ENCODE measurements at places on chromosomes 4 and X.

DNA sequence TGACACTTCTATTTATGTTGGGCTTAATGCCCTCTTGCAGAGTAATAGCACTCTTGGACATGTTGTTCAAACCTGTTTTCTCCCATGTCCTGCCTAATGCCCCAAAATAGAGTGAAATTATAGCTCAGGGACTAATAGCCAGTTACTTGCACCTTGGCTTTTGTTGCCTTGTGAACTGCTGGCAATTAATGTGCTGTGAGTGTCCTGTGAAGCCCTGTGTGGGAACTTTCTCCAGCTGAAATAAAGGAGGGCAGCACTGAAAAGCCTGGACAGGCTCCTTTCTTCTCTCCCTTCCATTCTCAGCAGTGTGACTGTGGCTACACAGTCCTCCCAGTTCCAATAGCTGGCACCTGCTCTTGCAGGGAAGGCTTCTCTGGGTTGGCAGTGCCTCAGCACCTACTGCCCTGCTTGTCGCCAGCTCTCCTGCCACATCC is 72.4 kb downstream of the DCLK2 start:
- DNase-seq, result no peak

DNA sequence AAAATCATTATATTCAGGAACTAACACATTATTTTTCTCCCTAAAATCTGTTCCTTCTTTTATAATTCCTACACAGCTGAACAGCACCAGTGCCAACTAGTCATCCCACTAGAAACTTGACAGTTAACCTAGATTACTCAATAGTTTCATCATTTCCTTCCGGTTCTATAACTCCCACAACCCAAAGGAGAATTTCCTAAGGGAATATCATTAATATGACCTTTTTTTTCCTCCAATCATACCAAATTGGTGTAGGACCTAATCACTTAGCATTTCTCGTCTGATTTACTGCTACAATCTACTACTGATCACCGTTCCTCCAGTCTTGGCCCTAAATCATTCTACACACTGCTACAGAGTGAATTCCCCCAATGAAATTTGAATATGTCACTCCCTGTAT is 45.9 kb downstream of the WDFY3 start:
- DNase-seq, result no peak

DNA sequence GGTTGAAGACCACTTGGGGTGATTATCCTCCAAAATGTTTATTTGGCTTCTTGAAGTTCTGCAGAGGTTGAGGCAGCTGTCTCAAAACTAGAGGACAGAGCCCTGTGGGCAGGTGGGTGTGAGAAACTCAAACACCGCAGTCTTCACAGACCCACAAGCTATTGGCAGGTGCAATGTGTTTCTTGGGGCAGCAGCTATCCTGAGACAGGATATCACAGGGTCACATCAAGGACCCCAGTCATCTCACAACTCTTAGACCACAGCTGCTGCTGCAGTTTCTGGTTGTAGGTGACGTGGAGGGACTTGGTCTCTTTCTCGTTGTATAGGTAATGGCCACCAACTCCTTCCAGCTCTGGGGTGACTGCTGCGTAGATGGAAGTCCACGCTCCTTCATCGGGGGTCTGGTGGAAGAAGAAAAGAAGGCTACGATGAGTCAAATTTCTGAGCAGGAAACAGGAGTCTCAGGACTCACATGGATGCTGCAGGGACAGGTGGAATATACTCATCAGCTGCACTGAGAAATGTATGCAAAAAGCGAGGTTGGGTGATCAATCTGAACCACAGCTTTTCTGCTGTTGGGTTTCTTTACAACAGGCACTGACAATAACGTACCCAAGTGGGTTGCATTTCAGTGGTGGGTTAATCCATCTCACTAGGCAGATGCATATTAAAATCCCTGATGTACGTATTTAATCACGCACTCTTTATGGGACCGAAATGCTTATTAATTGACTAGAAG is 279.8 kb downstream of the DHRSX start:
- DNase-seq, result no peak

- DNase-seq, result no peak
Measured at GRCh38 chr4:81783558-81783957, 311.9 kb upstream of the RASGEF1B start.

- no peak for DNase-seq
Measured at GRCh38 chr4:153933915-153934687, 145.2 kb upstream of the SFRP2 start.

GRCh38 chr4:11313157-11313943 is 115.3 kb downstream of the HS3ST1 start:
- no peak for DNase-seq

- DNase-seq, result no peak
Measured at GRCh38 chr4:184792950-184793555, 32.7 kb downstream of the ACSL1 start.

DNA sequence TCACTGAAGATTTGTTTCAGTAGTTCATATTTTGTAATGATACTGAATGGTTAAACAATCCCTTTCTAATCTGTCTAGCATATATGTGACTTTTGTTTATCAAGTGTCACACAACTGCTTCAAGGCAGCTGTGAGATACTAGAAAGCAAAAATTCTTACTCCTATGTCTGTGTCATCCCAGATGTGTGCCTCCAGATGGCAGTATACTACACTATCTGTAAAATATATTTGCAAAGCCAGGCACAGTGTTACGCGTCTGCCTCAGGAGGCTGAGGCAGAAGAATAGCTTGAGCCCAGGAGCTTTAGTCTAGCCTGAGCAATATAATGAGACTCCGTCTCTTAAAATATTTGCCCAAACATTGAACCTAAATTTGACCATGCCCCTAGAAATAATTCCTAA is 4.0 kb downstream of the NUDT10 start:
- DNase-seq, result peak; percentile 16

DNA sequence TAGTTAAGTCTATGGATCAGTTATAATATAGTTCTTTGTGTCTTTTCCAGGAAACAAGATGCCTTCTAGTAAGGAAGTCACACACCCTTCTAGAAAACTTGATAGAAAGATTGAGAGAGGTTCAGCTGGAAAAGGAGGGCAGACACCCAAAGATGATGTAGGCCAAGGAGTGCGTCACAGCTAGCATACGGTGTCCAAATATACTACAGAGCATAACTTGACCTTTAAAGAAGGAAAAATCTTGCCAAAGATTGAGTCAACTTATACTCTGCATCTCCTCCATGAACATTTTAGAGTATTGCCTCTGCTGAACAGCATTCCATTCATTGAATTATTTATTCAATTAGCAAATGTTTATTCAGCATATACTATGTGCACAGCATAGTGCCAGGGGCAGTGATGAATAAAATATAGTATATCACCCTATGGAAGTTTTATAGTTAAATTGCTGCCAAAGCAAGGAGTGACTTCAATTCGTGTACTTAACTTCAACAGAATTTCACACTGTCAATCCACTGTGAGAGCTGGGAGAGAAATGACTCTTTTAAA is 51.9 kb upstream of the SLC6A14 start:
- DNase-seq, result no peak

DNA sequence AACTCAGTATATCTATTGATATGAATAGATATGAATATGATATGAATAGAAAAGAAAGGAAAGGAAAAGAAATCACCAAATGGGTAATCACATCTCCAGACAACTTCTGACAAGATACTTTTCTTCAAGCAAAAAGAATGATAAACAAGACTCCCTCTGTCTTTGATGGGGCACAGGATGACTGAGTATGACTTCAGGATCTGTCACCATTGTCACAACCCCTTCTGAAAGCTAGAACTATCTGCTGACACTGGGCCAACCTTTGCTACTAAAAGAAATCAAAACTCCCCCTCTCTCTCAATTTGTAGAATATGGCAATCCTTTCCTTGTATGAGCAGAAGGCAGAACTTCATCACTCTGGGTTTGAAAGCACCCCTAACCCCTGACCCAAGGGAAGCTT is 267.2 kb upstream of the RASGEF1B start:
- no peak for DNase-seq

- no peak for DNase-seq
Measured at GRCh38 chr4:141124224-141124623, 9.0 kb downstream of the RNF150 start.

DNA sequence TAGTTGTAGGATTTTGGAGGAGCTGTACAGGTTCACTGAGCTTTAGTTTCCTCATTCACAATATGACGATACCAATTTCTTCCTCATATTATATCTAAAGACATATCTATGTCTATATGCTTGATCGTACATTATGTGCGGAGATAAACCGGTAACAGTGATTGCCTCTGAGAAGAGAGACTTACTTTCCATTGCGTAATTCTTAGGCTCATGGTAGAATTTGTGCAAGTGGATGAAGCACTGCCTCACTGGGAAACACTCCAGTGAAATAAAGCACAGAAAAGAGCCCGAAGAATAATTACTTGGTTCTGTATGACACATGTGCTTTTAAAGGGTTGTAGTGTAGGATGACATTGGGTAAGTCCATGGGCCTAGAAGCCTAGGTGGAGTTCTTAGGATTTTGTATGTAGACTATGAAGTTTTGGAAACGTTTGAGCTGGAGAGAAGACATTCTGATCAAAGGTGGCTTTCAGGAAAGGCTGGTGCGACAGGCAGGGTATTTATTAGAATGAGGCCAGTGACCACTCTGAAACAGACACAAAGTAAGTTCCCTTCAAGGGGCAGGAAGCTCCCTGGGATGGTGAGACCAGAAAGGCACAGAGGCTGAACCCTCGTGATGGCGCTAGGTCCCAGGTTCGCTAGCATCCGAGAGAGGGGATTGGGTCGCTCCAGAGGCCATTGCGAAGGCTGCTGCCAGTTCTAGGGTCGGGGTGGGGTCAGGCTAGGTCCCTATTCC is 649 bp upstream of the VBP1 start:
- no peak for DNase-seq

DNA sequence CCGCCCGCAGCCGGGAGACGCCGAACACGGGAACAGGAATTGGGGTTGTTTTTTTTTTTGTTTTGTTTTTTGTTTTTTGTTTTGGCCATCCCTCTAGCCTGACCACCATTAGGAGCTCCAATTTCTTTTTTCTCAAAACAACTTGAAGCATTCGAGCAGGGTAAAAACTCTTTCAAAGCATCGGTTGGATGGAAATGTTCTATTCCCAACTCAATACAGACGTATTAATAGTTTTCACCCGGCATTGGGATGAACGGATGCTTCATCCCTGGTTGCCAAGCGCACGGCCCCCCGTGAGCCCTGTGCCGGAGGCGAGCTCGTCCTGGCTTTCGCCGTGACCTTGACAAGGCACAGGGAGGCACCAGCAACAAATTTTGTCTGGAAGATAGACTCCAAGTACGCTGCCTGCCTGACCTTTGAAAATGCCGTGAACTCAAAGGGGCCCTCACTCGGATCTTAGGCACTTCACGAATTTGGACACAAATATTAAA is 352 bp upstream of the MAP3K15 start:
- DNase-seq, result no peak

GRCh38 chr4:52036886-52037530 is 1.1 kb downstream of the SGCB start:
- no peak for DNase-seq

DNA sequence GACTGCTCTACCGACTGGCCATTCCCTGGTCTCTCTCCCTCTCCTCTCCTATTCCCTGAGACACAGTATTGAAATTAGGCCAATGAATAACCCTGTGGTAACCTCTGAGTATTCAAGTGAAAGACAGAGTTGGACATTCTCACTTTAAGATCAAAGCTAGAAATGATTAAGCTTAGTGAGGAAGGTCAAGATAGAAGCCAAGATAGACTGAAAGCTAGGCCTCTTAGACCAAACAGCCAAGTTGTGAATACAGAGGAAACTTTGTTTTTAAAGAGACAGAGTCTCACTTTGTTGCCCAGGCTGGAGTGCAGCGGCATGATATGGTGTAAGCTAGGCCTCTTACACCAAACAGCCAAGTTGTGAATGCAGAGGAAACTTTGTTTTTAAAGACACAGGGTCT is 64.6 kb downstream of the KDM6A start:
- DNase-seq, result no peak

DNA sequence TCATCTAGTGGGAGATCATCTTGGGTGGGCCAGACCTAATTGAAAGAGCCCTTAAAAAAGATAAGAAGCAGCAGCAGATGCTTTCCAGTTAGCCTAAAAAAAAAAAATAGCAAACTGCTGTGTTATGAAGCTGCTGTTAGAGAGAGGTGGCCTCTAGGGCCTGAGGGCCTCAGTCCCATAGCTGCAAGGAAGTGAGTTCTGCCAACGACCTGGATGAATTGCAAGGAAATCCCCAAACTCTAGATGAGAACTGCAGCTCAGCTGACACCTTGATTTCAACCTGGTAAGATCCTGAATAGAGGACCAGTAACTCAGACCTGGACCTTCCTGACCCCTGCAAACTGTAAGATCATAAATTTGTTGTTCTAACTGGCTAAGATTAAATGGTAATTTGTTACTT is 275.2 kb downstream of the TENM3 start:
- no peak for DNase-seq

DNA sequence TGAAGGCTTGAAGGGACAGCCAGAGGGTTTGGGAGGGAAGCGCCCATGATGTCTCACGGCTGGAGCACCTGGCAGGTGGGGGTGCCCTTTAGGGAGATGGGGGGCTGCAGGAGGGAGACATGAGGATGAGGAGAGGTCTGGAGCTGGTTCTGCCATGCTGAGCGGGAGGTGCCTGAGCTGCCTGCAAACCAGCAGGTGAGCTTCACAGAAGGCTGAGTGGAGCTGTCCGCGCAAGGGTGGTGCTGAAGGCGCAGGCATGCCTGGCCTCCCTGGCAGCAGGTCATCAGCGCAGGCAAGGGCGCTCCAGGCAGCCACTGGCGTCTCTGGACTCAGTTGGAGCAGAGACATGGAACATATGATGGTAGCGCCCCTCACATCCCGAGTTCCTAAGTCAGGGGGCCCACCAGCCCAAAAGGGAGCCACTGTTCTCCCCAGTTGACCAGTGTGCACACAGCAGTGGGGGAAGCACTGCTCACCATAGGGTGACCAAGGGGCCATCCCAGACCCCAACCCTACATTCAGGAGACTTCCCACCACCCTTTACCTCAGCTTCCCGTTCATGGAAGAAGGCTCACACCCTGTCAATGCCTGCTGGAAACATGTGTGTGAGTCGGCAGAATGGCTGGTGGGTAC is 25.8 kb downstream of the ADRA2C start:
- DNase-seq, result peak; percentile 25

DNA sequence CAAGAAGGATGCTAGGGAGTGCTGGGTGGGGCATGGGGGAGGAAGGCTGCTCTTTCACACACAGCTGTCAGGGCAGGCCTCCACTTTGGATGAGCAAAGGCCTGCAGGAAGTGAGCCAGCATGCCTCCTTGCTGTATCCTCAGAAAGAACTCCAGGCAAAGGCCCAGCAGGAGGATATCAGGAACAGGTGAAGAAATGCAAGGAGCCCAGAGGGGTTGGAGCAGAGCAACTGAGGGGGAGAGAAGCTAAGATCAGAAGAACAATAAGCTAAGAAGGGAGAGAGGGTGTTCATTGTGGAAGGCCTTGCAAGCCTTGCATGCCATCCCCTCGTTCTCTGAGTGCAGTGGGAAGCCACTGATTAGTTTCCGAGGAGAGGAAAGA is 115.1 kb downstream of the CAMK2D start:
- DNase-seq, result no peak

- no peak for DNase-seq
Measured at GRCh38 chr4:128354205-128354821, 66.7 kb upstream of the PGRMC2 start.

DNA sequence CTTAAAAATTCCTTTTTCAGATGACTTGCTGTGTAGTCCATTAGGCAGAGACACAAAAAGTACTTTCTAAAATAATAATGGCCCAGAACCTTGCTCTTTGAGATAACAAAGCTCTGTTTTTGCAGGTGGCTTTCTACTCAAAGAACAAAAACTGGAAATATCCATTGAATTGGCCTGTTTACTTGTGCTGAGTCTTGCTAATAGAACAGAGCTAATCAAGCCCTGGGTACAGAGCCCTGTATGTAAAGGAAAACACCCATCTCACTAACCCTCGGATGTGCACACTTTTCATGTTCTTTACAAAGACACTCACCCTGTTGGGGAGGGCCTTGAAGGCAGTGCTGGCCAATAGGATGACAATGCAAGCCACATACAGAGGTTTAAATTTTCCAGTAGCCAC is 27.0 kb upstream of the LNX1 start:
- DNase-seq, result no peak
